CD4-positive, alpha-beta memory T cell (primary cell): ENCODE measurements at places on chromosomes 5 and 9. TPM values are rescaled to one million over a fixed set of nuclear protein-coding genes. Genes with fewer than 3 reads are reported as not detected.
A peak's percentile ranks its signal among the peaks of the same experiment; 100 is the strongest.

- H3K27ac ChIP-seq: peak overlapping the region; percentile 94
- peak overlapping the region; percentile 77 for H3K4me3 ChIP-seq
- no peaks in the 10 kb centered on the region for H3K27me3 ChIP-seq
- H3K36me3 ChIP-seq: no peaks in the 10 kb centered on the region
Measured at GRCh38 chr5:140108093-140109017, 5.6 kb upstream of the PURA start.

DNA sequence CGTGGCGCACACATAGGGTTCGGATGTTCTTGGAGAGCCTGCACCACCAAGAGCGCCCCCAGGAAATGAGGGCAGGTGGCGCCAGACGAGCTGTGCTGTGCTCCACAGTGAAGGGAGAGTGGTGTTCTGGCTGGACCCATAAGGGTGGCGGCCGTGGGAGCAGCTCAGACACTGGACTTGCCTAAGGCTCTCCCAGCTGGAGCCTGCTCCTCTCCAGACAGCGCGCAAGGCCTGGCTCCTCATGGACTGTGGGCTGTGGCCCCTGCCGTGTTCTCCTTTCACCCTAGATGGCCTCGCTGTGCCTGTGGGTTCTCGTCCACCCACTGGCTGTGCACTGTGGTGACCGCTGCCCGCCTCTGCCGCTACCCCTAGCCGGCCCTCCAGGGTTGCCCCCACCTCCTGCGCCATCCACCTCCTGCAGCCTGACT, 92.9 kb downstream of the EHMT1 start:
- H3K4me3 ChIP-seq: no peak overlapping the region
- no peak overlapping the region for H3K27ac ChIP-seq
- no peaks in the 10 kb centered on the region for H3K27me3 ChIP-seq
- H3K4me1 ChIP-seq: peaks cover 46% of the 10 kb centered on the region
- DNase-seq: no peak

DNA sequence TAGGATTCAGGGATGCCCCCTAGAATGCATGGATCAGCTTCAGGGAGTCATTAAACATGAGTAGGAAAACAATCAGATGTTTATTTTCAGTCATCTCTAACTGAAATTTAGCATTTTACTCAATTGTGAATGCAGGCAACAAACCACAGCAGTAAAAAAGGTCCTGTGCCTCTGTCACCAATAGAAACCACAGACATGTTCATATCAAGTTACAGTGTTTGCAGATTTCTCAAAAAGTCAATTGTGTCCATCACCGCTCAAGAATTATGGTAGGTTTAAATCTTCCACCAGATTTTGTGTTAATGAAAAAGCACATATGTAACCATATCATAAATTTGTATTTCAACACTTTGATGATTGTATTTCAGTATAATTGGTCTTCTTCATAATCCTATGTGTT, 68.4 kb upstream of the SLC1A1 start:
- no peak overlapping the region for H3K4me3 ChIP-seq
- no peaks in the 10 kb centered on the region for H3K36me3 ChIP-seq
- no peak for DNase-seq
- no peaks in the 10 kb centered on the region for H3K27me3 ChIP-seq
- peaks cover 5% of the 10 kb centered on the region for H3K4me1 ChIP-seq

DNA sequence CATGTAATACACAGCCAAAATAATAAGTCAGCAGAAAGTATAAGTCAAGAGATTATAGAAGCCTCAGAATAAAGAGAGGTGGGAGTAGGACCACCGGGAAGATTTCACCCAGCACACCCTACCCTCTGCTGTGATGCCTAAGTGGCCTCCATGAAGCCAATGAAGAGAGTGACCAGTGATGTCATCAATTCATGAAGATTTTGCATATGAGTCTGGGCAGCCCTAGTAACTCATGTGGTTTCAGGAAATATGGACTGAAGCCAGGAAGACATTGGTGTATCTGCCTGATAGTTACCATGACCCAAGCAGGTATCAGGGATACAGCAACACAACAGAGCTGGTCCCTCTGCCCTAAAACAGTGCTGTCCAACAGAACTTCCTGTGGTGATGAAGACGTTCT, 135.3 kb downstream of the ADAMTS12 start:
- H3K27me3 ChIP-seq: no peaks in the 10 kb centered on the region
- DNase-seq: no peak
- H3K36me3 ChIP-seq: no peaks in the 10 kb centered on the region
- H3K4me1 ChIP-seq: no peaks in the 10 kb centered on the region
- H3K4me3 ChIP-seq: no peak overlapping the region
- H3K27ac ChIP-seq: no peak overlapping the region

GRCh38 chr9:90301277-90301653, 341.4 kb downstream of the DIRAS2 start:
- H3K27me3 ChIP-seq: no peaks in the 10 kb centered on the region
- no peaks in the 10 kb centered on the region for H3K36me3 ChIP-seq
- no peak for DNase-seq
- H3K4me1 ChIP-seq: no peaks in the 10 kb centered on the region

GRCh38 chr5:160649304-160649703, 202.7 kb downstream of the ATP10B start:
- H3K27ac ChIP-seq: no peak overlapping the region
- no peaks in the 10 kb centered on the region for H3K27me3 ChIP-seq
- no peak for DNase-seq
- H3K4me1 ChIP-seq: no peaks in the 10 kb centered on the region
- no peaks in the 10 kb centered on the region for H3K36me3 ChIP-seq

DNA sequence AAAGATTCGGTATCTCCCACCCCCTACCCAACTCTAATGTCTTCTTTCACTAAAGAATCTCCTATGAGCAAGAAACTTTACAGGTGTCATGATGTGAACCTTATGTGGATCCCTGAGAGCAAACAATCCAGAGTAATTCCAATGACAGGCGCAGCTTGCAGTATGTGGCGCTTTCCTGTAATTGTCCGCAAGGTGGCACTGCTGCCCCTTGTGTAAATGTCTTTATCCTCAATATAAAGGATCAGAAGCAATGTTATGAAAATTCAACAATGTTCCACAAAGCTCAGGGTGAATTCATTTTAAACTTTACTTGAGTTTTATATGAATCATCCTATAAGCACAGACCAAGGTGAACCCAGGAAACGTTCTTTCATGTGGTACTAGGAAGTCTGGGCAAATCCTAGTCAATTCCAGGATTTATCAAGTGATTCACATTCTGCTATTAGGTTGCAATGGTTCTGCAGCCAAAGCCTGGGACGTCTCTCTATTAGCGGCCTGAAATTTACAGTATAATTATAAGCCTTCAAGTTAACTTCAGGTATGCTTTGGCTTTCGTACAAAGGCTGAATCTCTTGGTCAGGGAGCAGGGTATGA, 113.7 kb downstream of the TRPM6 start:
- H3K27me3 ChIP-seq: no peaks in the 10 kb centered on the region
- DNase-seq: peak; percentile 63
- no peaks in the 10 kb centered on the region for H3K4me1 ChIP-seq

GRCh38 chr9:32581512-32582143, 8.7 kb upstream of the NDUFB6 start:
- no peaks in the 10 kb centered on the region for H3K36me3 ChIP-seq
- H3K4me3 ChIP-seq: no peak overlapping the region

RAB3C gene
- not detected for total RNA-seq

DNA sequence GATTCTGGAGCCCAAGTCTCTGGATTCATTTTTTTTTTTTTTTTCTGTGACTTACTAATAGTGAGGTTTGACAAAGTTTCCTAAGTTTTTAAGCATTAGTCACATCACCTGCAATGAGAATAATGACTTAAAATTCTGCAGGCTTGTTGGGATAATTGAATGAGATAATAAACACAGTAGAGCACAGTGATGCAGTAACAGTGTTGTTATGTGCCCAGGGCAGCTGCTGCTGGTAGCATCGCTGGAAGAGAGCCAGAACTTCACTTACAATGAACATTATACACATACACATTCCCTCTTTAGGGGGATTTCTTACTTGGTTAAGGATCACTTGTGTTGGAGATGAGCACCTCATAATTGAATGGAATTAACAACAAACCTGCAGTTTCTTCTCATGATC, 78.9 kb downstream of the ALDH7A1 start:
- H3K27ac ChIP-seq: no peak overlapping the region
- H3K4me3 ChIP-seq: no peak overlapping the region
- no peaks in the 10 kb centered on the region for H3K27me3 ChIP-seq
- no peaks in the 10 kb centered on the region for H3K36me3 ChIP-seq
- DNase-seq: no peak

DNA sequence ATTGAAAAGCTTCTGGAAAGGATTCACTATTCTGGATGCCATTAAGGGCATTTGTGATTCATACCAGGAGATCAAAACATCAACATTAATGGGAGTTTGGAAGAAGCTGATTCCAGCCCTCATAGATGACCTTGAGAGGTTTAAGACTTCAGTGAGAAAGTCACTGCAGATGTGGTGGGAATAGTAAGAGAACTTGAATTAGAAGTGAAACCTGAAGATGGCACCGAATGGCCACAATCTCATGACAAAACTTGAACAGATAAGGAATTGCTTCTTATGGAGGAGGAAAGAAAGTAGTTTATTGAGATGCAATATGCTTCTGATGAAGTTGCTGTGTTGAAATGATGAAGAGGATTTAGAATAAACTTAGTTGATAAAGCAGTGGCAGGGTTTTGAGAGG, 254.6 kb upstream of the SLC24A2 start:
- no peaks in the 10 kb centered on the region for H3K36me3 ChIP-seq
- peak overlapping the region; percentile 37 for H3K27ac ChIP-seq
- H3K4me3 ChIP-seq: peak overlapping the region; percentile 43
- peaks cover 24% of the 10 kb centered on the region for H3K4me1 ChIP-seq

- H3K27me3 ChIP-seq: no peaks in the 10 kb centered on the region
- no peaks in the 10 kb centered on the region for H3K4me1 ChIP-seq
- H3K36me3 ChIP-seq: no peaks in the 10 kb centered on the region
- no peak overlapping the region for H3K27ac ChIP-seq
Measured at GRCh38 chr5:123671711-123672456, 159.9 kb downstream of the CSNK1G3 start.

- no peak overlapping the region for H3K4me3 ChIP-seq
- no peaks in the 10 kb centered on the region for H3K36me3 ChIP-seq
- no peaks in the 10 kb centered on the region for H3K27me3 ChIP-seq
- no peak for DNase-seq
Measured at GRCh38 chr5:746258-746761, 38.2 kb downstream of the ZDHHC11B start.

- DNase-seq: no peak
- no peaks in the 10 kb centered on the region for H3K27me3 ChIP-seq
Measured at GRCh38 chr9:3660936-3661335, 135.1 kb upstream of the RFX3 start.

GRCh38 chr5:95959888-95960666, 1.6 kb downstream of the ELL2 start:
- H3K36me3 ChIP-seq: no peaks in the 10 kb centered on the region
- no peak for DNase-seq
- no peaks in the 10 kb centered on the region for H3K27me3 ChIP-seq
- peak overlapping the region; percentile 81 for H3K4me3 ChIP-seq

TEX48 gene
- not detected for total RNA-seq

GRCh38 chr9:123081824-123082223, 48.4 kb downstream of the GPR21 start:
- H3K27ac ChIP-seq: no peak overlapping the region
- H3K4me1 ChIP-seq: no peaks in the 10 kb centered on the region
- peaks cover 5% of the 10 kb centered on the region for H3K36me3 ChIP-seq
- DNase-seq: peak; percentile 8

GRCh38 chr5:169696621-169697510, 59.8 kb downstream of the DOCK2 start:
- no peak for DNase-seq
- no peaks in the 10 kb centered on the region for H3K27me3 ChIP-seq
- H3K4me1 ChIP-seq: no peaks in the 10 kb centered on the region
- H3K4me3 ChIP-seq: no peak overlapping the region
- no peak overlapping the region for H3K27ac ChIP-seq
- peaks cover 71% of the 10 kb centered on the region for H3K36me3 ChIP-seq

JAKMIP2 gene
- total RNA-seq: 0.84 TPM

GRCh38 chr5:2032432-2032831, 149.7 kb upstream of the IRX4 start:
- no peaks in the 10 kb centered on the region for H3K4me1 ChIP-seq
- no peak overlapping the region for H3K4me3 ChIP-seq
- H3K27me3 ChIP-seq: peaks cover 14% of the 10 kb centered on the region
- H3K36me3 ChIP-seq: no peaks in the 10 kb centered on the region
- DNase-seq: no peak

DNA sequence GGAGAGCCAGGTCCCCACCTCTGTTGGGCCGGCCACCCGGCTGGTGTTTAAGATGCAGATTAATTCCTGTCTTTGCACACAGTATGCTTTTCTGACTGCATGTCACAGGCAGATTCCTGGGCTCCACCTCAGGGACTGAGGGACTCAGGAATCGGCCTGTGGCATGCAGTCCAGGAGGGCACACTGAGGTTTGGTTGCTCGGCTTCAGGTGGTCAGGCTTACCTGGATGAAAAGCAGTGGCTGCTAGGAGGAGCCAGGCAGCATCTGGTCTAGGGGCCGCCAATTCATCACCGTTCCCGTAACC, 1.1 kb downstream of the WDR5 start:
- peak overlapping the region; percentile 55 for H3K4me3 ChIP-seq
- peaks cover 39% of the 10 kb centered on the region for H3K4me1 ChIP-seq
- H3K36me3 ChIP-seq: peaks cover 12% of the 10 kb centered on the region
- H3K27ac ChIP-seq: peak overlapping the region; percentile 60

DNA sequence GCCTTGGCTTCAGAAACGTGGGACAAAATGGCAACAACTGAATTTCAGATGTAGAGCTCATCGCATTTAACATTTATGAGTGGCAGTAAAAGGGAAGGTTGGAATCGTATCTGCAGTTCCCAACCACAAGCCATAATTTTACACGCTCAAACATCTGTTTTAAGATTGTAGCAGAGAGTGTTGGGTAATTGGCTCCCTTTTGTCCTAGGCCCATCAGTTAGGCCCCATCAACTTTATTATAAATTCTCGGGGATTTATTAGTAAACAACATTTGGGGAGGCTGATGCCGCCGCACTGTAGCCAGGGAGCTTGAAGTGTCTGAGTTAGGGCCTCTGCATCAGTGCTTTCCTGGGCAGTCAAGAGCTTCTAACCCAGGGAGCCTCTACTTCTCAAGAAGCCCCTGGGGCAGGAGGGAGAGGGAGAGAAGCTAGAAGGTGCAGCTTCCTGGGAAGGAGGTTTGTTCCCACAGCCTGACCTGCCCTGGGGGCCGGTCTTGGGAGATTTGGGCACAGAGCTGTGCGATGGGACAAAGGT, 66.2 kb downstream of the HSPA4 start:
- no peaks in the 10 kb centered on the region for H3K27me3 ChIP-seq
- DNase-seq: no peak
- no peak overlapping the region for H3K27ac ChIP-seq
- H3K4me1 ChIP-seq: no peaks in the 10 kb centered on the region
- no peak overlapping the region for H3K4me3 ChIP-seq

CER1 gene
- total RNA-seq: not detected

- no peaks in the 10 kb centered on the region for H3K27me3 ChIP-seq
- H3K27ac ChIP-seq: no peak overlapping the region
- DNase-seq: no peak
- H3K4me3 ChIP-seq: no peak overlapping the region
- H3K36me3 ChIP-seq: no peaks in the 10 kb centered on the region
Measured at GRCh38 chr5:79962575-79963222, 28.4 kb downstream of the MTX3 start.
